NCI-H1092 (cell line): ENCODE measurements at places on chromosomes 7 and 10.

DNA sequence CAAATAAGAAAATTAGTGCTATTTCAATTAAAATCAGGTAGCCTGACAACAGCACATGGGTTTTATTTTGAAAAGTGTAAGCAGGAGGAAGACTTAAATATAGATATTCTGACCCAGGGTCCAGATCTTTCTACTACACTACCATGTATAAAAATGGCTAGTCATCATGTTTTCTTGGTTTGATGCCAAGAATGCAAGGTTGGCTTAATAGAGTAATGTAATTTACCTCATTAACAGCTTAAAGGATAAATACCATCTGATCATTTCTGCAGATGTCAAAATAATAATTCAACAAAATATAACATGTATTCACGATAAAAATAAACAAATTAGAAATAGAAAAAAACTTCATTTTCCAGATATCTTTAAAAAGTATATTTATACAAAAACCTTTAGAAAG, 39.4 kb downstream of the FRMD4A start:
- no peak for DNase-seq

DNA sequence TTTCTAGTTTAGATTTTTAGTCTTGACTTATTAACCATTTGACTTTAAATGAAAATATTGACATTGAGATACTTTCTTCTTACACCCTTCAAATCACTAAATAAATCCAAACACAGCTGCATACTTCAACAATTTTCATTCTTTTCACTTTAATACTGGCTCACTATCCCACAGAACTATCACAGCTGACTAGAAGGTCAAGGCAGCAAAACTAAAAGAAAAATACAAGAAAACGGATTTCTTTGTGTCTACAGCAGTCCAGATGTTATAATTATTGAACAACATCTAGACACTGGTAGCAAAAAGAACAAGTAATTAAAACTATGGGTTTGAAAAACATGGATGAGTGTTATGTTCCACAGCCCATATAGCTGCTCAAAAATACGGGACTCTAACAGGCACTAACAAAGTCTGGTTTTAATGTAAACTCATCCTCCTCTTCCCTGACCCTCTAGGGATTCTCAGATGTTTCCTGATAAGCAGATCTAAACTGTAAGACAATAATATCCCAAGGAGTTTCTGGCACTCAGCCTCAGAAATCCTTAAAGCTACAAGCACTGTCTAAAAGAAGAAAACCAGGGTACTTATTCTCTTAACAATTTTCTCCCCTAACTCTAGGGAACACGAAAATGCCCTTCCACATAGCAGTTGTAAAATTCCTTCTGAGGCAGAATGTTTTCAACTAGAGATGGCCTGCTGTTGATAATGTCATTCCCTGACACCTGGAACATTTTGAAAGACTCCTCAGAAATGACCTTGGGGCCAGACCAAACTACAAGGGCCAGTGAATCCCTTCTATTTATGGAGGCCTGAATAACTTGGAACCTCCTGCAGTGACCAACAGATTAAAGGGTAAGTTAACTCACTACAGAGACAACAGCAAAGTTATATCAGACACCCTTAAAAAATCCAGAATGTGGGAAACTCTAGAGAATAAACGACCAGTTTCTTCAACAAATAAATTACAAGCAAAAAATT, 12.8 kb downstream of the DNMBP start:
- no peak for DNase-seq

- DNase-seq, result no peak
Observed at GRCh38 chr7:1961701-1962276, 271.0 kb downstream of the MAD1L1 start.

- no peak for DNase-seq
Observed at GRCh38 chr7:34991938-34992840, 45.1 kb downstream of the DPY19L1 start.

DNA sequence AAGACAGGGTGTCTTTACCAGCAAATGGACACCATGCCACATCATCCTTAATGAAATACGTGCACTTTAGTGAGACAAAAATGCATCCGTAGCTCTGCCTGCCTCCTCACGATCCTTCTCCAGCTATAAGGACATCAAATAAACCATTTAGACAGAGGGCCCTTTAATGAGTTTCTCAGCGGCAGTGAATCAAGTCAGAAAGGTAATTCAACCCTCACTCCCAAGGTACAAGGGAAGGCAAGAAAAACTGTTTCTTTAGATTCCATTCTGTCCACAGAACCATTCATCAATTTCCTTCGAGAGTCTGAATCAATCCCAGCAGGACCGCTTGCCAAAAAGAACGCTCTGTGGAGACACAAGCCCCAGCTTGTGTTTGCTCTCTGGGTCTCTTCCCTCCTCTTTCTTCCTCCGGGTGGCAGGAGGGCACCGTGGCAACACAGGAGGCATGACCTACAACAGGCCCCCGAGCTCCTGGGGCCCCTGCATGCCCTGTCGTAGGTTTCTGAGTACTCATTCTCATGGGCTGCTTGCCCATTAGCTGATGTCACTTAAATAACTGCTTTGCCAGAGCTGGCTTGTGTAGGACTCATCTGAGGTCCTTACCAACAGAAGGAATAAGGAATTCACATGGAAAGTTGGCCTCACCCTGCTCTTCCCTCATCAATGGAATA, 297.8 kb upstream of the PRKCQ start:
- DNase-seq, result no peak

GRCh38 chr7:29516491-29516890, 47.1 kb upstream of the PRR15 start:
- DNase-seq, result no peak

DNA sequence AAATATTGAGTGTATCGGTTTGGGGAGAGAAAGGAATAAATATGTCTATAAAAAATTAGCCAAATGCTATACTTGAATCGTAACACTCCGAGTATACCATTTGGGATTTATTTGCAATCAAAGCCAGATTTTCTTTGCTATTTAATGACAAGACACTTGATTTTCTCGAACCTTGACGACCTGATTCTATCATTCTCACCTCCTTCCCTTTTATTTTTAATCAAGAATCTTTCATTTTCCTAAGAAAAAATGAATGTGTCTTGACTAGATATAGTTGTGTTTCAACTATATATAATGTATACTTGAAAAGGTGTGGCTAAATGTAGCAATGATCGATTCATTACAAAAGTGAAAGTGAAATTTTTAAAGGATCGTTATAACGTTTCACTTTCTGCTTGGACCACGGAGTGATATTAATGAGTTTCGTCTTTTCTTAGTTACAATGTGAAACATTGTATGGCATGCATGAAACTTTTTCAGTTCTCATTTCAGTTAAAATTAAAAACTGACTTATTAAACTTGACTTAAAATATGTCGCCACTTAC, 562 bp downstream of the NUB1 start:
- no peak for DNase-seq

DNA sequence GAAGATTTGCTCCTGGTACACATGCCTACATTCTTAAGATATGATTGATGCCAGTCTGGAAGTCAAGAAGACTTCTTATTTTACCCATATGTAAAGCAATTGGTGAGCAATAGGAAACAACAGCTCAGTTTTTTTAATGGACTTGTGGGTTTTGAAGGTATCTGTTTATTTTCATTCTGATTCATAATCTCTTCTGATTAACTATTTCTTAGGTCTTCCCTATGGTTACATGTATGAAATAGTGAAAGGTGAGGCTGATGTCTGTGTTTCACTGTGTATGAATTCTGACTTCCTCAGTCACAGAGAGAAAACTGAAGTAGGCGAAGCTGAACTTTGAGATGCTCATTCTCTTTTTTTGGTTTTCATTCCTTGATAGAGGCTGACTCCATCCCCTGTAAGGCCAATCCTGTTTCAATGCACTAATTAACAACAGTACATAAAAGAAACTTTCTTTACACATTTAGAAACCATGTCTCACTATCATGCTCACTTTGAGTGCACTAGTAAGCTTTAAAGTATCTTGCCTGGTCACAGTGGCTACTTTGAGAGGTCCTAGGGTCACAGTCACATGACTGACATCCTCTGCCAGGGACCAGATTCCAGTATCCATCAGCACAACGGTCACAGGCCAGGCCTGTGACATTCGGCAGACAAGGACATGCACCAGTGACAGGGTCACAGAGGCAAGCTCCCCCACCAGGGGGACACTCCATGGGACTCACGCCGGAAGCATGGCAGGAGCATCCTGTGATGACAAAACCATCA, 59.5 kb upstream of the LAMB1 start:
- DNase-seq, result no peak

- DNase-seq, result no peak
Observed at GRCh38 chr7:107327986-107328569, 141.8 kb upstream of the GPR22 start.

GRCh38 chr7:884191-885003, 8.0 kb downstream of the GET4 start:
- no peak for DNase-seq

DNA sequence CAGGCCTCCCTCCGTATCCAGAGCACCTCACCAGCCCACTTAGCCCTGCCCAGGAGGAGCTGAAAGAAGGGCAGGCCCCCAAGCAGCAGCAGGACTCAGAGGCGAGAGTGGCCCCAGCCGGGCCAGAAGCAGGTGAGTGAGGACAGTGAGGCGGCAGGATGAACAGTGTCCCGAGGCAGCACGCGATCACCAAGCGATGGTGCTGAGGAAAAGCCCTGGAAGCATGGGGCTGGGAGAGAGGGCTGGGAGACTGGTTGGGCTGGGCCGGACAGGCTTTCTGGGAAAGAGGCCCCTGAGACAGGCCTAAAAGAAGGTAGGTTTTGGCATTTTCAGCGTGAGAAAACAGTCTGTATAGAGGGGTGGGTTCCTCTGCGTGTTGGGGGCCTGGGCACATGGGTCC, 16.4 kb downstream of the ZNF783 start:
- DNase-seq, result no peak

- no peak for DNase-seq
Observed at GRCh38 chr7:127833641-127834040, 181.6 kb downstream of the SND1 start.

GRCh38 chr10:22466763-22467334, 121.6 kb downstream of the SPAG6 start:
- DNase-seq, result no peak

GRCh38 chr10:73117976-73118743, 7.9 kb downstream of the NUDT13 start:
- DNase-seq, result no peak

- no peak for DNase-seq
Observed at GRCh38 chr7:23628370-23628769, 31.2 kb downstream of the CCDC126 start.
